ENCODE measurements at places on chromosomes 16 and 17.
A peak's percentile ranks its signal among the peaks of the same experiment; 100 is the strongest.

DNA sequence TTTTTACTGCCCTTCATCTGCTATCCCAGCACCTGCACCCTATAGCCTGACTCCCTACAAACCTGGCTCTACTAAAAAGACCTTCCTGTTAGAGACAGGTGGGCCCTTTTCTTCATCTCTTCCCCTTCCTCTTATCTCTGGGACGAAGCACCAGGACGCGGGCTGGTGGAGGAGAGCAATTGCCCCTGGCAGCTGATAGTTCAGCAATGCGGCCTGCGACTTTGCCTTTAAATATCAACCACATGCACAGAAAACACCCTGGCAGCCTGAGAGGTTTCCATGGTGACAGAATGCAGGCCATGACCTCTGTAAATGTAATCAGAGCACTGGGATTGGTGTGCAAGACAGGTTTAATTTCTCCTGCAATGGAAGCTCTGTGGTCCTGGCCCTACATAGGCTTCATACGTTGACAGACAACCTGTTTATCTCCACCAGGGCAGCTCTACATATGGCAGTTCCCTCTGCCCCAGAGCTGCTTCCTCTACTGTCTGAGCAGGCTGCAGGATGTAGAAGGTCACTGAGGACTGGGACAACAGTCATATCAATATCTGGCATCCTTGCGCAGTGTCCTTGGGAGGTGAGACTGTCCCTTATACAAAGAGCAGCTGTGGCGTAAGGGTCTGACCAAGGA lies 10.0 kb upstream of the SKAP1 start:
- no peak for DNase-seq

GRCh38 chr16:69399361-69399760 lies 13.6 kb upstream of the TERF2 start:
- no peak for DNase-seq

DNA sequence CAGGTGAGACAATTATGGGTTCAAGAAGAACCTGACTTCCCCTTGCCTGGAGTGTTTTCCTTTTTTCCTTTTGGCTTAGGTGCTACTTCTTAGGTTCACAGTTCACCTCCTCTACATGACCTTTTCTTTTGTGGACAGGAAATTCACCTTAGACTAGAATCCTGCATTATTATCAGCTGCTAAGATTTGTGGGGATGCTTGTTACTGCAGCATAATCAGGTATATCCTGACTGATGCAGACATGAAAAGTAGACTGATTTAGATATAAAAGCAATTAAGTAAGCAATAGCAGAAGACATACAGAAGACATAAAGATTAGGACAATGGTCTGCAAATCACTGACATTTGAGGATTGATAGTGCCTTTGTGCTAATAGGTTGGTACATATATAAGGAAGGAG lies 168.3 kb downstream of the SALL1 start:
- no peak for DNase-seq

DNA sequence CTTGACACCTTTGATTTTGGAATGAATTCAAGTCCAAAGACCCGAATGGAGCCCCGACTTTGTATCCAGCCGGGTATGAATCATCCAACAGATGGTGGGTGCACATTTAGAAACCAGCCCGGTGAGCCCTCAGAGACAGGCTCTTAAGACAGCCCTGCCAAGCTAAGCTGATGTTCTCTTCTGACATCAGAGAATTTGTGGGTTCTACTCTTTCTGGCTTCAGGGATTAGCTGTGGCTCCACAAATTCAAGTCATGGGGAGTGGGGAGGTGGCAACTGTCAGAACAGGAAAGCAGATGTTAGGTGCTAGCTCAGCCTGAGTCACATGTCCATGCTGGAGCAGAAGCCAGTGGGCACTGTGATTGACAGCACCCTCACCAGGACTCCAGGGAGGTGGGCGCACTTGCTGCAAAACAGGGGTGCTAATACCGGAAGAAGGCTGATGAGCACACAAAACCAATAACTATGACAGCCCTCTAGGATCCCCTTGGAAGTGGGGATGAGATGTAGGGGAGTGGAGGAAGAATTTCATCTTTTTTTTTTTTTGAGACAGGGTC lies 31.4 kb upstream of the XYLT2 start:
- no peak for DNase-seq

GRCh38 chr17:68346448-68346847 lies 55.2 kb downstream of the ARSG start:
- DNase-seq: peak; percentile 54

Measured in GM19239 (cell line).